ENCODE measurements at places on chromosomes 12 and 14. TPM values are rescaled to one million over a fixed set of nuclear protein-coding genes. Genes with fewer than 3 reads are reported as not detected.

DNA sequence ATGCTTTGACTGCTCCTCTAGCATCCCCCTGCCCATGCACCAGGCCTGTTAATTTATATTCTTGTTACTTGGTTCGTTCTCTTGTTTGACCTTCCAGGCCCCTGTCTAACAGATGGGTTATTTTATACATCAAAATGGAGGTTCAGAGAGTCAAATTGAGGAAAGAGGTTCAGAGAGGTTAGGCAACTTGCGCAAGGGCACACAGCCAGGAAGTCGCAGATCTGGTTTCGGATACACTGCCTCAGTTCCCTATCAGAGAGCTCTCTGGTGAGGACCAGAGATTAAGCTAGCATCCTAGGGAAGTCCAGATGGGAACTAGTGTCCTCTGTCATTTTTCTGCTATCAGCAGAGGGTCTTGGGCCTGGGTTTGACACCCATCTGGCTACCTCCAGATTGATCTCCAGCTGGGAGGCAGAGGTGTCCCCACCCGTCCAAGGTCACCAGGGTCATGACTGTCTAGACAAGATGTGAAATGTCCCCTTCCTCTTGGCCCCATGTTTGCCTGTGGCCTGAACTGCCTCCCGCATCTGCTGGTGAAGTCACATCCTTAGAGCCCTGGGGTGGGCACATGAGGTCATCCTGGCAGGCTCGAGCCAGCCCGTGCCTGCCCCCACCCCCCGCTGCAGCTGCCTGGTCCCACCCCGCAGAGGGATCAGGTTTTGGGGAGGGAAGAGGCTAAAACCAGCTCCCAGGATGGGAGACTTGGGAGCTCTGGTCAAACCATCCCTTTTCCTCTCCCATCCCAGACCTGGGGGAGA, 84.3 kb upstream of the NCOR2 start:
- no peaks in the 10 kb centered on the region for H3K27me3 ChIP-seq
- DNase-seq = no peak
- H3K36me3 ChIP-seq = no peaks in the 10 kb centered on the region
- H3K27ac ChIP-seq = no peak overlapping the region
- peaks cover 27% of the 10 kb centered on the region for H3K4me1 ChIP-seq

RNASE3 gene
- not detected for total RNA-seq

DNA sequence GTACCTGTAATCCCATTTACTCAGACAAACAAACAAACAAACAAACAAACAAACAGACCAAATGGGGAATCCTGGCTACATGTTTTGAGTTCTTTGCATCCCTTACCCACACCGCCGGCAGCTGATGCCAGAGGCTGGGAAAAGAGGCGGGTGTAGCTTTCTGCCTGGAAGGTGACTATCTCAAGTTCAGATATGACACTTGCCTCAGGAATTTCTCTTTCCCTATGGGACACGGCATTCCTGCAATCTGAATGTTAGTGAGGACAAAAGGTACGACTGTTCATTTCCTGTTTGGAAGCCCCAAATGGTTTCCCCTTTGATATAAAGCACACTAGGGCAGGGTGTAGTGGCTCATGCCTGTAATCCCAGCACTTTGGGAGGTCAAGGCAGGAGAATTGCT, 2.9 kb downstream of the MYL2 start:
- no peaks in the 10 kb centered on the region for H3K4me1 ChIP-seq
- no peak for DNase-seq
- no peak overlapping the region for H3K27ac ChIP-seq
- H3K4me3 ChIP-seq = no peak overlapping the region
- no peaks in the 10 kb centered on the region for H3K27me3 ChIP-seq

FBXL14 gene
- total RNA-seq = 6.4 TPM

- no peak overlapping the region for H3K4me3 ChIP-seq
- no peaks in the 10 kb centered on the region for H3K27me3 ChIP-seq
- no peaks in the 10 kb centered on the region for H3K4me1 ChIP-seq
- no peaks in the 10 kb centered on the region for H3K36me3 ChIP-seq
These were observed 35.2 kb downstream of the RNFT2 start for GRCh38 chr12:116773276-116773731.

GRCh38 chr12:42504049-42504448, 85.5 kb downstream of the PRICKLE1 start:
- H3K27ac ChIP-seq = no peak overlapping the region
- no peaks in the 10 kb centered on the region for H3K36me3 ChIP-seq
- H3K4me3 ChIP-seq = no peak overlapping the region
- no peaks in the 10 kb centered on the region for H3K4me1 ChIP-seq
- H3K27me3 ChIP-seq = no peaks in the 10 kb centered on the region

SAMD4A gene
- total RNA-seq = 25.9 TPM

NRXN3 gene
- total RNA-seq = 0.51 TPM

DNA sequence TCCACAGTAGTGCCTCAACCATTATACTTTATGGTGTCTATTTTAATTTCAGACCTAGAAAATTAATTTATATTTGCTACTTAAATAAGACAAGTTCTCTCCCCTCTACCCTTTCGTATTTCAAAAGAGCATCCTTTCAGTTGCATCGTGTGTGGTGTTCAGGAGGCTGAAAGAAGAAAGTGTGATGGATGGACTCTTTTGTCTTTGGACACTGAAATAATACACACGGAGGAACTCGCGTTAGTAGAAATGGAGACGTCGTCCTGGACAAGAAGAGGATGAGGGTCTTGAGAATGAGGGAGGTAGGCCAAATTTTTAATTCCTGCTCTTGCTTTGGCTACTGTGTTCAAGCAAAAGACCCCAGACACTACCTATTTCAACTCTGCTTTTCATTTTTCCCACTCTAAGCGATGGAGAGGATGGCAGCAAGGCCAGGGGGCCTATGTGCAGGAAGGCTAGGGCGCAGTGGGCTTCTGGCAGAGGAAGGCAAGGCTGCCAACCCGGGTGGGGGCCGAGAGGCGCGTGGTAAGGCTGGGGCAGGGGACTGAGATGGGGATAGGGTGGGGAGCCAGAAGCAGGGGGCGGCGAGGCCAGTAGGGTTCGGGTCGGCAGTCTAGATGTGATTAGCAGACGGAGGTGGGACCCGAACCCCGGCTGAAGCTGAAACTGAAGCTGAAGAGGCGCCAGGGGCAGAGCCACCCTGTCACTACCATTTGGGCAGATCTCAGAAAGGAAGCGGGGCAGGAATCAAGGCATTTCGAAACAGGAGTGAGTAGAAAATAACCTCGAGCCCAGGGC, 722 bp downstream of the TMED8 start:
- H3K4me3 ChIP-seq = peak overlapping the region; percentile 67
- no peaks in the 10 kb centered on the region for H3K4me1 ChIP-seq
- H3K27ac ChIP-seq = peak overlapping the region; percentile 60
- no peaks in the 10 kb centered on the region for H3K27me3 ChIP-seq
- H3K36me3 ChIP-seq = no peaks in the 10 kb centered on the region
- peak; percentile 7 for DNase-seq

DNA sequence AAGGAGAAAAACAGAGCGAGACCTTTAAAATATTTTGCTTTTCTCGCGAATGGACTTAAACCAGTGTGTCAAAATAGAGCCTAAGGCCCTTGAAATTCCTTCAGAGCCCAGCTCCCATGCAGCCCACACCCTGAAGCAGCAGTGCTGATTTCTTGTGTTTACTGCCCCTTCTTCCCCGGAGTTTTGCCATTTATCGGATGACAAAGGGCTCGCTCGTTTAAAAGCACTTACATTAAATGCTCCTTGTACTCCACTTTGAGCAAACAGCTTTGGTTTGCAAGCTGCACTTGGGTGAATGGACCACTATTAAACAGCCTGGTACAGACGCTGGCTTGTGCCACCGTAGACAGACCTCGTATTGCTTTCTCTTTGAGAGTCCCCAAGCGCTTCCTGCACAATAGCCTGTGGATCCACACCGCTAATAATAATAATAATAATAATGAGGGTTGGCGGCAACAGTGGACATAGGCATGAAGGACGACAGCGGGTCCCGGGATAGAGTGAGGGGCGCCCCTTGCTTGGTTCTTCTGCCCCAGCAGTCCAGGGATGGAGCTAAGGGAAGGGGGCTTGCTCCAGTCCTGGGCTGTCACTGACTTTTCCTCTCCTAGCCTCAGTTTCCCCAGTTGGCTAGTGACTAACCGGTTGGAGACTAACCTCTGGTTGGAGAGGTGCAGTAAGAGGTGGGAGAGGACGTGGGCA, 6.6 kb downstream of the DLK1 start:
- H3K4me3 ChIP-seq = no peak overlapping the region
- H3K27me3 ChIP-seq = no peaks in the 10 kb centered on the region
- H3K36me3 ChIP-seq = no peaks in the 10 kb centered on the region
- no peak overlapping the region for H3K27ac ChIP-seq
- no peaks in the 10 kb centered on the region for H3K4me1 ChIP-seq

DNA sequence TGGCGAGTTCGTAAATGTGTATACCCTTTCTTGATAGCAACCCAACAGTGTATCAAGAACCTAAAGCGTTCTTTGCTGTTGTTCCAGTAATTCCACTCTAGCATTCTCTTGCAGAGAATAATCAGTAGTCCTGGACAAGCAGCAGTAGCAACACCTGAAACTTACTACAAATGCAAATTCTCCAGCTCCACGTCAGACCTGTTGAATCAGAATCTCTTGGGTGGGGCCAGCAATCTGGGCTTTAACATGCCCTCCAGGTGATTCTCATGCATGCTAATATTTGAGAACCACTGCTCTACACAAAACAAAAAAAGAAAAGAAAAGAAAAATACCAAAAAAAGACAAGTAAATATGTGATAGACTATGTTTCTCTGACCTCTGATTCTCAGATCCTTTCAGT, 10.1 kb downstream of the PTGDR start:
- H3K36me3 ChIP-seq = no peaks in the 10 kb centered on the region
- no peak overlapping the region for H3K27ac ChIP-seq
- no peak for DNase-seq
- H3K4me1 ChIP-seq = no peaks in the 10 kb centered on the region
- H3K27me3 ChIP-seq = no peaks in the 10 kb centered on the region
- no peak overlapping the region for H3K4me3 ChIP-seq

DNA sequence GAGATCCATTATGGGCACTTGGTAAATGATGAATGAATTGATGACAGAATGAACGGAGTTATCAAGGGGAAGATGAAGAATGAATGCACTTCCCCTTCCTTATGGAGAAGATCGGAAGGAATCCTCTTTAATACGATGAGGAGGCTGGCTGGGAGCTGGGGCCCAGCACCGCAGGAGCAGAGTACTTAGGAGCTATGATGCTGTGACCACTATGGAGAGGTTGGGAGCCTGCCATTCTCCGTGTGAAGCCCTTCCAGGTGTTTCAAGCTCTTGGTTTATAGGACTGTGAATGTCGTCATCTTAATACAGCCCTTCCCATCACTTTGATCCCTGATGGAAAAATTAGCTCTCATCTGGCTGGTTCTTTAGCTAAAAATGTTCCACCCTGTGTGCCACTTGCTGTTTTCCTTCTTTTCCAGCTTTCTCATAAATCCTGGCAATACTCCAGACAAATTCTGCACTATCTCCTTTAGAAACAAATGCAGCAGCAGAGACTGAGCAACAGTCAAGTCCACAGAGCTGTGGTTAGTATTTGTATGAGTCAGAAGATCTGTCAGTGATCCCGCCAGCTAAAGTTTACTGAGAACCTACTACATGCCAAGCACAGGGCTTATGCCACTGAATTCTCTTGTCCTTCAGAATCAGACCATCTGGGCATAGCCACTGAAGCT, 263.1 kb upstream of the CRY1 start:
- peaks cover 6% of the 10 kb centered on the region for H3K4me1 ChIP-seq
- peak; percentile 70 for DNase-seq
- H3K27ac ChIP-seq = no peak overlapping the region
- H3K36me3 ChIP-seq = no peaks in the 10 kb centered on the region
- H3K27me3 ChIP-seq = no peaks in the 10 kb centered on the region

DNA sequence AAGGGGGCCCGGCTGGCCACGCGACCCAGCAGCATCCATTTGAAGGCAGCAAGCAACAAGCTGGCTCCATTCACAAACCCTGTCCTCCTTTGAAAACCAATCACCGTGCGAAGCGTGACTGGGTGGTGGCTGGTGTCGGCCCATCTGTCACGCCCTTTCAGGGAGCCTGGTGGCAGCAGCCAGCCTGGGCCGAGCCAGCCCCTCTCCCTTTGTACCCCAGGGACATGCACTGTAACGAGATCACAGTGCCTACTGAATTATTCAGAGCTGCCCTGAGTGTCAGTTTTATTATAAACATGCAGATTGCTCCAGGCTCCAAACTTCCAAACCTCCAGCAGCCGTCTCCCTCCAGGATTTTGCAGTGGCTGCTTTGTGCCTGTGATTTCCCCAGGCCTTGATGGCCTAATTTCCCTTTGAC, 22.3 kb upstream of the CTDSP2 start:
- H3K27ac ChIP-seq = peak overlapping the region; percentile 45
- H3K4me3 ChIP-seq = no peak overlapping the region
- H3K4me1 ChIP-seq = peaks cover 23% of the 10 kb centered on the region

GRCh38 chr14:106003351-106003750, 477.0 kb downstream of the TMEM121 start:
- no peak overlapping the region for H3K27ac ChIP-seq
- no peaks in the 10 kb centered on the region for H3K36me3 ChIP-seq
- H3K27me3 ChIP-seq = no peaks in the 10 kb centered on the region
- H3K4me3 ChIP-seq = no peak overlapping the region
- no peaks in the 10 kb centered on the region for H3K4me1 ChIP-seq

DNAJC22 gene
- total RNA-seq = 4.6 TPM

GRCh38 chr14:20997115-20997514, 2.0 kb upstream of the SLC39A2 start:
- peaks cover 11% of the 10 kb centered on the region for H3K36me3 ChIP-seq
- no peak overlapping the region for H3K27ac ChIP-seq
- no peak overlapping the region for H3K4me3 ChIP-seq

DNA sequence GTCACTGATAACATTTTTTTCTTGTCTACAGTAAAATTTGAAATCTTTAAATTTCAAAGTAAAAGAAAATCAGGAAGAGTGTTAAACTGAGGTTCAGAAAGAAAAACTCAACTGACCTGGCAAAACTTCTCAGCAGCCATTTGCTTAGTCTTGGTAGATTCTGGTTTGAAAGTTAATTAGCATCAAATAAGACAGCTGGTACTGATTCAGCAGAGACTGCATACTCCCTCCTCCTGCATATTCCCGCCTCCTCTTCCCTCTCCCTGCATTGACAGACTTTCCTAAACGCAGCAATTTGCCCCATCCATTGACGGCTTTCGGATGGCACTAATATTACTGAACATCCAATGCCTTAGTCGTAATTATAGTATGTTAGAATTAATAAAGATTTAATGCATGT, 520.8 kb downstream of the FLRT2 start:
- H3K36me3 ChIP-seq = no peaks in the 10 kb centered on the region
- no peak overlapping the region for H3K27ac ChIP-seq
- H3K4me1 ChIP-seq = no peaks in the 10 kb centered on the region
- no peaks in the 10 kb centered on the region for H3K27me3 ChIP-seq
- no peak for DNase-seq

DNA sequence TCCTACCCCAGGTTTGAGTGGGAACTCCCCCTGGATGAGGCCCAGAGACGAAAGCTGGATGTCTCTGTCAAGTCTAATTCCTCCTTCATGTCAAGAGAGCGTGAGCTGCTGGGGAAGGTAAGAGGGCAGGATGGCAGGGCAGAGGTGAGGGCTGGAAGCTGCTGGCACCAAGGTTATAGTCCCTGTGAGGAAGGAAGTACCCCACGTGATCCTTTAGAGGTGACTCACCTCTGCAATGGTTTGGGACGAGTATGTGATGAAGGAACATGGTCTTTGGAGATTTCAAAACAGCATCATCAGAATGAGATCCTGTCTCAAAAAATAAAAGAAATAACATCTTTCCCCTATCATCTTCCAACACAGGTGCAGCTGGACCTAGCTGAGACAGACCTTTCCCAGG, 9.2 kb upstream of the MYL6B start:
- H3K4me1 ChIP-seq = no peaks in the 10 kb centered on the region
- no peak for DNase-seq
- H3K27me3 ChIP-seq = no peaks in the 10 kb centered on the region
- H3K27ac ChIP-seq = no peak overlapping the region

Data from fibroblast of lung (primary cell).